ENCODE measurements at places on chromosomes 16 and 17. TPM values are rescaled to one million over a fixed set of nuclear protein-coding genes. Genes with fewer than 3 reads are reported as not detected.

DNA sequence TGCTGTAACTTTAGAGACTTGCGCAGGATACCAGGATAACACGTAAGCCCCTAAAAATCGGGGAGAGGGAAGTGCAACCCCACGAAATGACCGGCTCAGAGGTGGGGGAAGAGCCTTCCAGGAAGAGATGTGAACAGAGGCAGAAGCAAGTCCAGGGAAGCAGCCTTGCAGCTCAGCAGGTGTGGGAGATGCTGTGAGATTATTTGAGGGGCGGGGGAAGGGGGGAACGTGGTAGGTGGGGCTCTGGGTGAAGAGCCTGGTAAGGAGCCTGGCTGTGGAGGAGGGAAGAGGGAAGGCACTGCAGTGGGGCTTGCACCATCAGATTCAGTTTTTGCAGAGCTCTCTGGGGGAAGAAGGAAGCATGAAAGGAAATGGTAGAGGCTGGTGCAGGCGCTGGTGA is 95.4 kb upstream of the CACNG5 start:
- DNase-seq: no peak

DNA sequence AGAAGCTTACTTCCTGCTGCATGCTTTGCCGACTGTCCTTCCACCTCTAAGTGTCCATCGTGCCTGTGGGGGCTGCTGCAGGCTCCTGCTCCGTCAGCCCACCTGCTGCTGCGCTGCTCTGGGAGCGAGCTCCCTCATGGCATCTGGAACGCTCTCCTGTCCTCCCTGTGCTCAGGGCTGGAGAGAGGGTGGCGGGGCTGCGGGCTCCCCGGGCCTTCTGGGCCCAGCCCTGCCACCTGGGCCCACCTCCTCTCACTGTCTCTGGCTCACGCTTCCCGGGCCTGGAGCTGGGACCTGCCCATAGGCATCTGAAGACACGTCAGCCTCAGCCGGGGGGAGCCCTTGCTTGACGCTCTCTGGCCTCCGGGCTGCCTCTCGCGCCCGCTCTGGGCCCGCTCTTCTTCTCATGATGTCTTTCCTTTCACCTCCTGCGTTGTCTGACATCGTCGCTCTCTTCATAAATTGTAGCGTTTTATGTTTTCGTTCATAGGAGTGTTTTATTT is 27.0 kb downstream of the NME3 start:
- DNase-seq: no peak

- DNase-seq: peak; percentile 8
Measured at GRCh38 chr16:4624827-4625559, 367 bp downstream of the MGRN1 start.

DNA sequence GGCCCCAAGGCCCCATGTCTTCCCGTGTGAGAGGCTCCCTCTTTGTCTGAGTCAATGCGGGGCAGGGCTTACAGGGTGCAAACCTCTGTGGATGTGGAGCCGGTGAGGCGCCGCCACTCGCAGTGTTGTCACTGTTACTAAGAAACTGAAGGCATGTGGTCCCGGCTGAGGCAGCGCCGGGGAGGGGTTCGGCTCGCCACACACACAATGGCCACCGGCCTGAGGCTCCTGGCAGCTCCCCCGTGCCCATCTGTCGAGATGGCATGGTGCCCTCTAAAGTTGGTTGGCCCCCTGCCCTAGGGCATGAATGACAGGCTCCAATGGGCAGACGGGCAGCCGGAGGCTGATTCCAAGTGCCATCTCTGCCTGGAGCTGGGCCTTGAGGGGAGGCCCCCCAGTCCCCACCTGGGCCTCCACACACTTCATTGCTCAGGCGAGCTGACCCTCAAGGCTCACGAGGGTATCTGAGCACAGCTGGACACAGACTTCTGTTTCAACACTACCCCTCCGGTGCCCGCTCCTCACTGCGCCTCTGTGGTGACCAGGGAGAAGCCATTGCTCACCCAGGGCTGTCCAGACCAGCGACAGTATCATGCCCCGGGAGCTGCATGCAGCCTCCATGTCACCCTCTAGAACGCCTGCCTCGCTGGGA is 137.2 kb downstream of the C16orf78 start:
- no peak for DNase-seq

DNA sequence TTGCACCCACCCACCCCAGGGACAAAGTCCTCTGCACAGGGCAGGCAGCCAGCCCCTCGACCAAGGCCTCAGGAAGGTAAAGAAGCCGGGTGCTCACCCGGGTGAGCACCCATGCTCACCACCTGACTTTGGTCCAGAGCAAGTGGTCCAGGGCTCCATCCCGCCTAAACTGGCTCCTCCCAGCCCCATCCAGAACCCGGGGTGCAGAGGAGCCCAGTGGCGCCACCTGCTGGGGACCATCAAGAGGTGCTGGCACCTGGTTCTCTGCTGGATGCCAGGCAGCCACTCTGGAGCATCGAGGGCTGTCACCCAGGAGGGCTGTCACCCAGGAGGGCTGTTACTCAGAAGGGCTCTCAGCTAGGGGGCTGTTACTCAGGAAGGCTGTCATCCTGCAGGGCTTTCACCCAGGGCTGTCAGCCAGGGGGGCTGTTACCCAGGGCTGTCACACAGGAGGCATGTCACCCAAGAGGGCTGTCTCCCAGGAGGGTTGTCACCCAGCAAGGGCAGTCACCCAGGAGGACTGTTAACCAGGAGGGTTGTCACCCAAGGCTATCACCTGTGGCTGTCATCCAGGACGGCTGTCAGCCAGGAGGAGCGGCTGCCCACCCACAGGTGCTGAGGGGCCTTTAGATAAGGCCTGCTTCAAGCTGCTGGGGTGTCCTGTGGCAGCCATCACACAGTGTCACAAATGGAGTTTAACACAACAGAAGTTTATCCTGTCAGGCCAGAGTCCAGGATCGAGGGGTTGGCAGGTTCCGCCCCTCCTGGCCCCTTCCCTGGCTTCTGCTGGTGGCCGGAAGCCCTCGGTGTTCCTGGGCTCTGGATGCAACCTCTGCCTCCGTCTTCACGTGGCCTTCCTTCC is 98.5 kb downstream of the TNFRSF13B start:
- DNase-seq: no peak

DNA sequence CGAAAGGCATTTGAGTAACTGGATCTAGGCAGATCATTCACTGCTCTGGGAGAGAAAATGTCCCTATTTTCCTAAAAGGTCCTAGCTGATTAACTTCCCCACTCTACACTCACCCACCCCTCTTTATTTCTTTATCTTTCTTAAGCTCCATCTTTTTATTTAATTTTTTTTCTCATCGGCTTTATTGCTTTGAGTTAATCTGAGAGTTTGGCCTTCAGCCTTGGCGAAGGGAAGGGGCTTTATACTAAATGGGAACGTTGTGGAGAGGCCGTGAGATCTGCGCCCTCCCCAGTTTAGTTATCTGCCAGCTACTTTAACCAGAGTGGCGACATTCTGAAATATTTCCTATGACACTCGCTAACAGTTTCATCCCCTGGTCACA is 882 bp upstream of the TOX3 start:
- DNase-seq: no peak

DNA sequence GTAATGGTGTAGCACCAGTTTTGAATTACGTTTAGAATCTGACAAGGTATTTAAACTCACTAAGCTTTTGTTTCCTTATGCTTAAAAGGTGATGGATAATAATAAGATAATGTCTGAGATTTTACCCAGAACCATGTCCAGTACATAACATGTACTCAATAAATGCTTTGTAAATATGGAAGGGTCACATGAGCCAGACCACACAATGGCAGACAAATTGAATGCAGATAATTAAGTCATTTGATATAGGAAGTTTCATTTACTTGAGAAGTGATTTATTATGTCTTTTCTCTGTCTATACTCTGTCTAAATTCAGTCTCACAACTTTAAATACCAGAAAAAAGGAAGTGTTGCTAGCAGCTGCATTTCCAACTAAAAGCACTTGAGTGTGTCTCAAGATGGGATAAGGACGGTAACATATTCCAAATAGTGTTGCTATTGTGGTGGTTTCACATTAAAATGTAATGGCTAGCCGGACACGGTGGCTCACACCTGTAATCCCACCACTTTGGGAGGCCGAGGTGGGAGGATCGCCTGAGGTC is 52.5 kb upstream of the DHX40 start:
- no peak for DNase-seq

- DNase-seq: no peak
Measured at GRCh38 chr16:84207879-84208278, 16.9 kb downstream of the ADAD2 start.

GRCh38 chr17:58166682-58167081 is at the start of gene OR4D2:
OR4D2 (plus strand) TSS chr17:58166982; CDS start chr17:58169656, 2,674 bp downstream.
- no peak for DNase-seq

DNA sequence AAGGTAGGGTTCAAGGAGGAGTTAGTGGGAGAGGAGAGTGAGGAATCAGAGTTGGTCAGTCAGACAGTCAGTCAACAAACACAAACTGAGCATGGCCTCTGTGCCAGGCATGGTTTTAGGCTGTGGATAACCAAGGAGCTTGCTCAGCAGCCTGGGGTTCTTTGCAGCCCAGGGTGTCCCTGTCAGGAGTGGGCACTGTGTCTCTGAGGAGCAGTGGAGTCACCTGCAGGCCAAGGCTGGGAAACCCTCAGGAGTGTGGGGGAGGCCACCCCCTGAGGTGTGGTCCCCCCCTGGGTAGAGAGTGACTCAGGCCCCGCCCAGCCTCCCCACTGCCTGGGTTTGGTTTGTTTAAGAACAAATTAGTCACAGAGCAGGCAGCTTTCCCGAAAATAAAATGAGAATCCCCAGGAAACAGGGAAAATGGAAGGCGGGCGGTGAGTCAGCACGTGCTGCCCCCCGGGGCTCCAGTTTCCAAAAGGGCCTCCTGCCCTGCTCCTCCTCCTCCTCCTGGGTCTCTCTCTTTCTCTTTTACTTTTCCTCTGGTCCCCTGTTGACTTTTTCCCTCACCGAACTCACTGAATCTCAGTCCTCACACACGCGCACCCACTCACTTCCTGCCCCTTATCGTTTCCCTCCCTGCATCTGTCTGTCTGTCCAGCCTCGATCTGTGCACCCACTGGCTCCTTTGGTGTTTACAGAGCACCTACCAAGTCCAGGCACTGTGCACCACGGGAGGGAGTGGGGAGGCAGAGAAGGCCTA is 44.3 kb downstream of the SOCS3 start:
- peak; percentile 70 for DNase-seq

- DNase-seq: no peak
Measured at GRCh38 chr17:75632428-75632827, 806 bp upstream of the SMIM5 start.

DNA sequence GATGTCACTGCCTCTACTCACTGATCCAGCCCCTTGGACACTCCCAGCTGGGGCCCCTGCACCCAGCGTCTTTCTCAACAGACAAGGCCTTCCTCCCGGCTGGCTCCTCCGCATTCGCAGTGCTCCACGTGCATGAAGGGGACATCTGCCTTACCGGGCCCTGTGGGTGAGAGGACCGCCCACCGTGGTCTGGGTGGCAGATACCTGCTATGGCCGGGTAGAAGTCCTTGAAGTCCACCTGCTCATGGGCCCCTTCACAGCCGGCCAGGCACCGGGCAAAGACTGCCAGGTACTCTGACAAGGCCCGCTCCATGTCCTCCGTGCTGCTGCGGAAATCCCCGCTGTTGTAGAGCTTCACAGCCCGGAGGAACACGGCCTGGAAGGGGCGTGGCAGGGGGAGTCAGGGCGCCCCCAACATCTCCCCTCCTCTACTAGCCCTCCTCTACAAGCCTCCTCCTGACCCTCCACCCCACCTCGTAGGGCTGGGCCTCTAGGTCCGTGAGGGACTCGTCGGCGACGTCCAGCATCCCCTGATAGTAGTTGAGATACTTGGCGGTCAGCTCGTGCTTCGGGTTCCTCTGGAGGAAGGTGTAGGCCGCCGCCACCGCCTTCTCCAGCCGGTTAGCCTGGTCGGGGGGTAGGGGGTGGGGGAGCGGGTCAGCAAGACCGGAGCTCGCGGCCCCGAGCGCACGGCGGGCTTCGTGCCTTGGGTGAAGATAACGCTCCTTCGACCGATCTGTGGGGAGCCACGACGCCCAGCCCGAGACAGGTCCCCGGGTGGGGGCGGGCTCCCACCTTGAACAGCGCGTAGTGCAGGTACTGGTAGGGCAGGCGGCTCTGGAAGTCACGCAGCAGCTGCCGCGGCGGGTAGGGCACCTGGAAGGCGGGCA is 845 bp downstream of the P3H4 start:
- no peak for DNase-seq

AOC3 gene
- polyA plus RNA-seq: 0.12 TPM

RAD51D gene
- polyA plus RNA-seq: 14.3 TPM

C16orf54 gene
- not detected for polyA plus RNA-seq

Measured in AG04450 (cell line).